ENCODE measurements at places on chromosomes 6 and 20. TPM values are rescaled to one million over a fixed set of nuclear protein-coding genes. Genes with fewer than 3 reads are reported as not detected.

GRCh38 chr6:12957321-12958051 is 240.9 kb downstream of the PHACTR1 start:
- peak overlapping the region; percentile 62 for H3K27ac ChIP-seq
- H3K27me3 ChIP-seq: peaks cover 45% of the 10 kb centered on the region
- peak; percentile 23 for DNase-seq

GRCh38 chr6:1403851-1404712 is 14.7 kb downstream of the FOXF2 start:
- no peaks in the 10 kb centered on the region for H3K4me1 ChIP-seq
- H3K36me3 ChIP-seq: no peaks in the 10 kb centered on the region
- no peak overlapping the region for H3K27ac ChIP-seq

- no peak for DNase-seq
- H3K36me3 ChIP-seq: no peaks in the 10 kb centered on the region
- no peak overlapping the region for H3K27ac ChIP-seq
- no peaks in the 10 kb centered on the region for H3K4me1 ChIP-seq
These were observed 158.3 kb downstream of the SYCP2 start for GRCh38 chr20:59774921-59775686.

DNA sequence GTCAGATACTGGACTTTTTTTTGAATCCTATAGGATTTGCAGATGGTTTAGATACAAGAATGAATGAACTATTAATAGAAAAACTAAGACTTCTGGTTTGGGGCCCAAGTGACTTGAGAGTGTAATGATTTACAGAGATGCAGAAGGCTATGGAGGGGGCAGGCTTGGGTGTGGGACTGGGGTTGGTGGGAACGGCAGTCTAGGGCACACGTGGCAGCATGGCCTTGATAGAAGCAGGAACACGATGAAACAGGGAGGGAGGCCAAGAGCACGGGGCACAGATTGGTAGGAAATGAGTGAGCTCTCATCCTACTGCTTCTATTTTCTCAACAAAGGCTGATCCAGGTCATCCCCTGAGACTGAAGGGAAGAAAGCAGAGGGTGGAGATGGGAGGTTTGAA is 3.4 kb upstream of the UST start:
- H3K27ac ChIP-seq: no peak overlapping the region
- H3K4me1 ChIP-seq: peaks cover 13% of the 10 kb centered on the region
- H3K27me3 ChIP-seq: peaks cover 56% of the 10 kb centered on the region
- H3K4me3 ChIP-seq: no peak overlapping the region
- no peaks in the 10 kb centered on the region for H3K36me3 ChIP-seq

GRCh38 chr20:42678895-42679294 is 510.8 kb downstream of the PTPRT start:
- H3K27ac ChIP-seq: no peak overlapping the region
- H3K27me3 ChIP-seq: no peaks in the 10 kb centered on the region
- no peak for DNase-seq
- no peak overlapping the region for H3K4me3 ChIP-seq
- no peaks in the 10 kb centered on the region for H3K4me1 ChIP-seq

DNA sequence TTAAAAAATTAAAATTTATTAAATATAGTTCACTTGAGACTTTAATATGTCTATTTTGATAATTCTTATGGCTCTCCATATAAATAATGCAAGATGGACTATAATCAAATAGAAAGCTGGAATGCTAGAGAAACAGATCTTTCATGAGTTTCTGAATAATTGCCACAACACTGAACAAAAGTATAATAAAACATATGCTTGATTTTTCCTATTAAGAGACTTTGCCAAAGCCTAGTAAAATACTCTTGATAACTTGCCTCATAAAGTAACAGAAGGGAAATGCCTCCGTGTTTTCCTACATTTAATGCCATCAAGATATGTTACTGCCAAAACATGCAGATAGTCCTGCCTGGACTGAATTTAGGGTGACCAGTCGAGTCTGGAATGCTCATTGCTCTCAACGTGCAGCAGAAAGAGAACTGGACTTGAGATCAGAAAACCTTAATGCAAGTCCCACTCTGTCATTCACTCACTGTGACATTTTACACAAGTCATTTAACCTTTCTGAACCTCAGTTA is 153.2 kb downstream of the AIG1 start:
- DNase-seq: no peak
- no peak overlapping the region for H3K27ac ChIP-seq
- no peaks in the 10 kb centered on the region for H3K27me3 ChIP-seq
- H3K36me3 ChIP-seq: no peaks in the 10 kb centered on the region
- no peaks in the 10 kb centered on the region for H3K4me1 ChIP-seq
- H3K4me3 ChIP-seq: no peak overlapping the region

GRCh38 chr20:5056801-5057599 is 55.7 kb upstream of the SLC23A2 start:
- H3K4me3 ChIP-seq: peak overlapping the region; percentile 9
- H3K4me1 ChIP-seq: peaks cover 33% of the 10 kb centered on the region
- DNase-seq: peak; percentile 86
- H3K27me3 ChIP-seq: no peaks in the 10 kb centered on the region

GRCh38 chr6:124741341-124741740 is 220.9 kb upstream of the RNF217 start:
- no peaks in the 10 kb centered on the region for H3K27me3 ChIP-seq
- DNase-seq: no peak
- no peak overlapping the region for H3K27ac ChIP-seq
- no peak overlapping the region for H3K4me3 ChIP-seq
- H3K4me1 ChIP-seq: no peaks in the 10 kb centered on the region

- peak; percentile 54 for DNase-seq
- H3K4me3 ChIP-seq: peak overlapping the region; percentile 100
- peaks cover 52% of the 10 kb centered on the region for H3K36me3 ChIP-seq
- peaks cover 8% of the 10 kb centered on the region for H3K27me3 ChIP-seq
- H3K4me1 ChIP-seq: peaks cover 48% of the 10 kb centered on the region
These were observed 2.9 kb downstream of the RXRB start for GRCh38 chr6:33197431-33198048.

DNA sequence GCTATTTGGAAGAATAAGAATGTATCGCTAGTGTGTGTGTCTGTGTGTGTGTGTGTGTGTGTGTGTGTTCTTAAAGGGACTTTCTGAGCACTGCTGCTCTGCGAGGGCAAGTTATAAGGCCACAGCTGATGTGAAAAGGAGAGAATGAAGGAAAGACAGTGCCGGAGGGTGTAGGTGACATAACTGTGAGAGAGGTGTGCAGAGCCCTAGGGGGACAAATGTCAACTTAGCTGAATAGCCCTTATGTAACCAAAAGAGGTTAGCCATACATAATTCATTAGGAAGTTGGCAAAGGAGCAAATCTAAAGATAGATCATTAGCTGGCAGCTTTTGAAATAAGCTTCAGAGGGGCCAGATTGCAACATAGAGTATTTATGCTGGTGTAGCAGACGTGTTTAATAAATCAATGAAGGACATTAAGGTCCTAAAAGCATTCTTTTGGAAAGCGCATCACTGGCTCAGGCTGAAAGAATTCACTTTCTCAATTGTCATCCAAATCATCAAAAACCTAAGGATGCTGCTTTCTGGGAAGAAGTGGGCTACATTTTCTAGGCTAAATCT is 81.0 kb downstream of the NDUFAF5 start:
- no peak overlapping the region for H3K27ac ChIP-seq
- H3K36me3 ChIP-seq: no peaks in the 10 kb centered on the region
- H3K4me3 ChIP-seq: no peak overlapping the region
- peaks cover 2% of the 10 kb centered on the region for H3K27me3 ChIP-seq
- DNase-seq: no peak
- no peaks in the 10 kb centered on the region for H3K4me1 ChIP-seq

GRCh38 chr20:728256-728944 is 39.9 kb downstream of the SLC52A3 start:
- no peaks in the 10 kb centered on the region for H3K36me3 ChIP-seq
- H3K4me3 ChIP-seq: no peak overlapping the region
- H3K27ac ChIP-seq: no peak overlapping the region
- H3K27me3 ChIP-seq: peaks cover 40% of the 10 kb centered on the region
- DNase-seq: peak; percentile 38
- no peaks in the 10 kb centered on the region for H3K4me1 ChIP-seq

Gene TRIM31
- not detected for total RNA-seq

Gene MMP24
- total RNA-seq: not detected

Gene DOK5
- not detected for total RNA-seq

Gene SNPH
- 7.3 TPM for total RNA-seq

Gene KCNG1
- total RNA-seq: not detected
